NCI-H2081 (cell line): ENCODE measurements at places on chromosomes 3 and 15.

DNA sequence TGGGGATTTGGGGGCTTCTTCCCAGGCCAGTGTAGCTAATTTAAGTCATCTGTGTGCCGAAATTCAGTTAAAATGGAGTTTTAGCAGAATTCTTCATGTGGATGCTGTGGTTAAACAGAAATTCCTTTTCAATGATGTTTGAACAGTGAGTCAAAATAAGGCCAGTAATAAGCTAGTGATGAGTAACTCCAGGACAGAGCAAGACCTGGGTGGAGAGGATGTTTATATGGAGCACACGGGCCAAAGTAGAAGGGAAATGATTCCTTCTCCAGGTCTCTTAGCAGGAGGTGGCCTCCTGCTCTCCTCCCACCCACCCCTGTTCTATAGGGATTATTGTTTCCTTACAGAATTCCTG, 31.9 kb upstream of the UACA start:
- DNase-seq, result no peak

DNA sequence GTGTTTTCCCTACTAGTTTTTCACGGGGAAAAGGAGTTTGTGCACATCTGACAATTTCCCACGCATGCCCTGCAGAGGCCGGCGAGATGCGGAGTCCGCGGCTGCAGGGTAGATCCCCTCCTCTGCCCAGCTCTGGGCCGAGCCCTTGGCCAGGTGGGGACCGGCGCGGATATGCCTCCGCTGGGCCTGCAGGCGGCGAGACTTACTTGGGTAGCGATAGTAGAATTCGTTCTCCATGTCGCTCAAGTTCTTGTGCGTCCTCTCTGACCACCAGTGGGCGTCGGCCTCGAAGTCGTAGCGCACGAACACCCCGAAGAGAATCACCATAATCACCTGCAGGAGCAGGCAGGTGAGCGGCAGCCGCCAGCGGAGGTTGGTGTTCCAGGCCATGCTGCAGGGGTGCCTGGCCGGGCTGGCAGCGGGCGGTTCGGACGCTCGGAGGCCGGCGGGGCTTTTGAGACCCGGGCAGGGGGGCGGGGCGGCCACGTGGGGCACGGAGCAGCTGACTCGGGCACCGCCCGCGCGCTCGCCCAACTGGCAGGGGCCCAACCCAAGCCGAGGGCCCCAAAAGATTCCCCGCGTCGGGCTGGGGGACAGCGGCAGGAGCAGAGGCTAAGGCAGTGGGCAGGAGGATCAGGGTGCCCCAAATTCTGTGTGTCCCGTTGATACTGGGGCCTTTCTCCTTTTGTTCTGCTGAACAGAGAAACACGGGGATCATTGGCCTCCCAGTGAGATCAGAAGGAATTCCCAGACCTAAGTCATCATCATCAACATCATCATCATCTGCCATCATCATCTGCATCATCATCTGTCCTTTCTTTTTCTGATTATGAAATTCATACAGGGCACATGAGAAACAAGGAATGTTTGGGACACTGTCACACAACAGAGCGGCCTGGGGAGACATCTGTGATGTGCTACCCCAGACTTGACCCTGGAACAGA, at the start of gene RHCG:
Gene RHCG (minus strand): TSS at position 429 of the 944 bp plus-strand sequence. CDS start 39 bp downstream, at position 390.
- DNase-seq, result no peak

- no peak for DNase-seq
Measured at GRCh38 chr3:123834631-123835030, 49.5 kb downstream of the MYLK start.

DNA sequence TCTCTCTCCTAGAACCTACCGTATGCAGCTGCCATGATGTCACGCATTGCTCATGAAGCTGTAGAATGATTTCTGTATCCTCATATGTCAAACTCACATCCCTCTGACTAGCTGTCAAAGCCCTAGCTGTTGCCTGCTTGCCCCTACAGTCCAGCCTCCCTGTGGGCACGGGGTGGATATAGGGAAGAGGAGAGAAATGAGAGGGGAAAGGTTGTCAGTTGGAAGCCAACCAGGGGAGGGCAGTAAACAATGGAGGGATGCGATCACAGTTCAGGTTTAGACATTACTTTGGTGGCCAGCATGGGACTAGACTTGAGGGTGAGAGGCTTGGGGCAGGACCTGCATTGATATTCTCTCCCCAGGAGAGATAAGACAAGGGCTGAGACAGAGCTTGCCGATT, 1.7 kb upstream of the HDGFL3 start:
- DNase-seq, result no peak

DNA sequence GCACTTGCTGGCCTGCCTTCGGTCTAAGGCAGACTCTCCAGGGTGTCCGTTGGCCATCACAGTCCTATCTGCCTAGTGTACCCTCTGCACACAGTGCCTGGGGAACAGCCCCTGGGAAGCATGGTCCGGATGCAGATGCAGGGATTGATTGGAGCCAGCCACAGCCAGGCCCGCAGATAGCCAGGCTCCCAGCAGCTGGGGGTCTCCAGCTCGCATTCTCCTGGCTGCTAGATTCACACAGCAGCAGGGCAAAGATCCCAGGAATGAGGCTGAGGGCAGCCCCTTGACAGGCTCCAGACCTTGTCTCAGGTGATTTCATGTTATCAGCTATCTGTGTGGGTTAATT, 41.4 kb downstream of the IRAK2 start:
- DNase-seq, result no peak

DNA sequence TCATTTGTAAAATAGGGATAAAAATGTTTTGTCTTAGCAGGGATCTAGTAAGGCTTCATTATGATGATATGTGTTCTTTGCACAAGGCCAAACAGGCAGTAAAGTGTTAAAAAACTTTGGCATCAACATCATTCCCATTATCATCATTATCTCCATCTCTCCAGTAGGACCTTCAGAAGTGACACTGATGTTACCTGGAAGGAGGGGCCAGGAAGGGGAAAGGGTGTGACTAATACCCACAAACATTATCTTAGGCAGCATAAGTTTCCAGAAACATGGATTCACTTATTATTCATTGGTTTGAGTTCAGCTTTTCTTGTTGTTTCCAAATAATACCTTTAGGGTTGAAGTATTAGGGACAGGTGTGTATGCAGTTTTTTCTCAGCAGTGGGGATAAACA, 399.6 kb downstream of the PTPRG start:
- no peak for DNase-seq
